ENCODE measurements at places on chromosomes 13 and 19.
A peak's percentile ranks its signal among the peaks of the same experiment; 100 is the strongest.

DNA sequence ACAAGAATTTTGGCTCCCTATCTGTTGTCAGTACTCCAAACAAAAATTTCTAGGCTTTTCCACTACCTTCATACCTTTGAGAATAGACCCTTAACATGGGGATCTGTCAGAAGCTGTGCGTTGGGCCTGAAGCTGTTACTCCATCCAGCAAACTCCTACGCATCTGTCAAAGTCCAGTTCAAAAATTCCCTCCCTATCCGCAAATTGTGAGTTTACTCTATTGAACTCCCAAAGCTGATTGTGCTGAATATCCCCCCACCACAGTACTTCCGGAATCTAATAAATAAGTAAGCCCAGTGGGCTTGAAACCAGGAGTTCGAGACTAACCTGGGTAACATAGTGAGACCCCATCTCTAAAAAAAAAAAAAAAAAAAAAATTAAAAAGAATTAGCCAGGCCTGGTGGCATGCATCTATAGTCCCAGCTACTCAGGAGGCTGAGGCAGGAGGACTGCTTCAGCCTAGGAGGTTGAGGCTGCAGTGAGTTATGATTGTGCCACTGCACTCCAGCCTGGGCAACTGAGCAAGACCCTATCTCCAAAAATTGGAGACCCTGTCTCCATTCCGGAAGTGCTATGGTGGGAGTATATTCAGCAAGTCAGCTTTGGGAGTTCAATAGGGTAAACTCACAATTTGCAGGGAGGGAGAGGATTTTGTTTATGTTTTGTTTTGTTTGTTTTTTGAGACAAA, 930 bp upstream of the FBN3 start:
- no peak for DNase-seq

GRCh38 chr19:52397310-52398080, at the start of gene ZNF528:
Gene ZNF528, plus strand, starts transcription at chr19:52397849. Its CDS starts 4,165 bp downstream, at chr19:52402014.
- DNase-seq = peak; percentile 97

- DNase-seq = no peak
Measured at GRCh38 chr19:41309180-41310032, 566 bp upstream of the CCDC97 start.

GRCh38 chr19:46714444-46715106, 2.3 kb downstream of the PRKD2 start:
- no peak for DNase-seq

- DNase-seq = no peak
Measured at GRCh38 chr13:76799696-76800095, 86.5 kb downstream of the KCTD12 start.

- no peak for DNase-seq
Measured at GRCh38 chr19:36265064-36265463, 50.2 kb downstream of the ZNF146 start.

- no peak for DNase-seq
Measured at GRCh38 chr19:6734096-6734696, 3.2 kb downstream of the GPR108 start.

DNA sequence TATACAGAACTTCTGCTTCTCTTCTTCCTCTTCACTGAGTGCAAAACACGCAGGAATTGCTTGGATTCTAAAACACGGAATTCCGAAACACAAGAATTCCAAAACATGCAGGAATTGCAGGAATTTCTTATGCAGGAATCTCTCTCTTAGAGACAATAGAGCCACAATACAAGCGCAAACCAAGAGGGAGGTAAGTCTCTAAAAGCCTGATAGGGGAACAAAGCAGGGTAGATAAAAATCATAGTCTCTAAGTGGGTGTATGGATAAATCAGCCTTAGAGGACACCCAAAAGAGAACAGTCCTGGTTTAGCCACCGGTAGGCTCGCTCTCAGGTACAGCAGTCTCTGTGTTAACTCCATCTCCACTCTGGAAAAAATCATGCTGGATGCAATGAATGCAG, 112.9 kb downstream of the LHFPL6 start:
- no peak for DNase-seq

DNA sequence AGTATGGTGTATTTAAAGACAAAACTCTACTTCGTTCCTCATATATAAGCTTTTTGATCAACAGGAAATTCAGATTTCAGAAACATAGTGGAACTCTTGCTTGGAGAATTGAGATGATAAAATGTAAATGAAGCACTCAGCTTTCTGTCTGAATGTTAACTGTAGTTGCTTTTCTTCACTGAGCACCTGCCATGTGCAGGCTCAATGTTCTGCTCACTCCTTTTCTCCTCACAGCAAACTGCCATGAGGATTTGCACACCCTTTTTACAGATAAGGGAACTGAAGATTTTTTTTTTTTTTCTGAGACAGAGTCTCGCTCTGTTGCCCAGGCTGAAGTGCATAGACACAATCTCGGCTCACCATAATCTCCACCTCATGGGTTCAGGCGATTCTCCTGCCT, 28.0 kb upstream of the FOXO1 start:
- DNase-seq = no peak

GRCh38 chr19:19098084-19098702, 34.4 kb downstream of the SLC25A42 start:
- no peak for DNase-seq

- DNase-seq = no peak
Measured at GRCh38 chr13:78364711-78365110, 238.6 kb downstream of the POU4F1 start.

GRCh38 chr19:50720921-50721381, 1.3 kb upstream of the SHANK1 start:
- DNase-seq = no peak

DNA sequence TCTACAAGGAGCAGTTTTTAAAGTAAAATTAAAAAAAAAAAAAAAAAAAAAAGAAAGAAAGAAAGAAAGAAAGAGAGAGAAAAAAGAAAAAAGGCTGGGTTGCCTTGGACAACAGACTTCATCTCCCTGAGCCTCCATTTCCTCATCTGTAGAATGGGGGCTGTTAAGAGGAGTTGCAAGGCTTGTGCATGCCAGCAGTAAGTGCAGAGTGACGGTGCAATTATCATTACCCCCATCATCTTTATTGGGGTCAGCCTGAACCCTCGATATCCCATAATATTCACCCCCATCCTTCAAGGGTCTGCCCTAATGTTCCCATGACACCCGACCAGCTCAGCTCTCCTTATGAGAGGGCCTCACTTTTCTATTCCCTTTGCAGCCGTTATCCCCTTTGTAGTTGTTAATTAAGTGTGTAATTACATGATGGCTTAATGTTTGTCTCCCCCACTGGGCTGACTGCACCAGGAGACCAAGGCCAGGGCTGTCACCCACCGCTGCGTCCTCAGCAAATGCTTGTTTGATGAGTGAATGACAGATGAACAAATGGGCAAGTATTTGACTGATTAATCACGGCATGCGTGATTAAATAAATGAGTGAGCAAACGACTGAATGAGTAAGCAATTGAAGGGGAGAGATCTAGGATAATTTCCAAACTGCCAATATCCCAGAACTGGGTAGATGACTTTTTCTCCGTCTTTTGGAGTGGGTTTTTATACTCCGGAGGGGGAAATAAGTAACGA, 10.1 kb downstream of the FOSB start:
- DNase-seq = no peak

GRCh38 chr13:112177450-112178288, 110.7 kb downstream of the SOX1 start:
- DNase-seq = no peak

DNA sequence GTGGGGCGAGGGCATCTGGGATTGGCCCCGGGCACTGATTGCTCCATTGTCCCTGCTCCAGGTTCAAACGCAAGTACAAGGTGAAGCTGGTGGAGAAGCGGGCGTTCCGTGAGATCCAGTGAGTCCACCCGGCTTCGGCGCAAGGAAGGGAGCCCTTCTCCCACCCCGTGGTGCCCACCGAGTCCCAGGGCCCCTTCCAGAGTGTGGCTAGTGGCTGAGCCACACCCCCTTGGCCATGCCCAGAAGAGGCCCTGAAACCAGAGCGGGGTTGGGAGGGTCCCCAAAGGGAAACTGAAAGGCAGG, 11.2 kb downstream of the NOP53 start:
- DNase-seq = no peak

DNA sequence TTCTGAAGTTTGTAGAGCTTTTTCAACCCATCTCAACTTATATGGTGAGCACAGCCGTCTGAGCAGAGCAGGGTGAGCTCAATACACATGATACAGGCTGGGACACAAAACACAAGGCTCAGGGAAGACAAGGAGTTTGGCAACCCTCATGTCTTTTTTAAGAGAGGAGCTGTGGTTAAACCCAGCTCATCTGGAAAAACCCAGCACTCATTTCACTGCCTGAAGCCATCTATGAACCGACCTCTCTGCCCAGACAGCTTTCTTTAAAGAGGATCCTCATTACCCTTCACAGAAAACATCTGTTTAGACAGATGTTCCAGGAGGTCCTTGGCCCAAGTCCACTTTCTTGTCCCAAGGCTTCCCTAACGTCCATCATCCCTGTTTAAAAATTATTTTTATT, 170.0 kb upstream of the TSHZ3 start:
- DNase-seq = no peak

DNA sequence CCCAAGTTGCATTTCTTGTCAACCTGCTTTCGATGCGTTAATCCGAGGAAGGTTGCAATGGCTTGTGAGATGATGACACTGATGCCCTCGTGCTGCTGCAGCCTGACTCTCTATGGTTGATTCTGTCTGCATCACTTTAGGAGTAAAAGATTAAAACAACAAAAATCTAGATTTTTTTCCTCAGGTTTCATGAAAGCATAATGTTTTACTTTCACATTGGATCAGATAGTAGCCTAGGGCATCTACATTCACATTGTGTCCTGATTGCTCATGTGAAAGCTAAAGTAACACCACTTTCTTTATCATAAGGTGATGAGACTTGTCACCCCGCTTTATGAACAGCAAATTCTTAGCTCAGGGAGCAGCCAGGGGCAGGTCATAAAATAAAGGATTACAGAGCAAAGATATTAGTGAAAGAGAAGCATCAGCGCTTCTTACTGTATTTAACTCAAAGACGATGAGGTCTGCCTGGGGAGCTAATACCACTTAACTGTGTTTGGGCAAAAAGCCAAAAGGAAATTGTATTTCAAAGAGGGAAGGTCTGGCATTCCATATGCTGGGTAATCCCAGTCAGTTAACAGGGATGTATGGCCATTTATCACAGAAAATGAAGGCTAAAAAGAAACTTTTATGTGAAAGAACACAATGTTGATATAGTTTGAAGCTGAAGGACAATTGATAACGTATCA, 270.5 kb downstream of the GPC6 start:
- no peak for DNase-seq

- no peak for DNase-seq
Measured at GRCh38 chr19:42872608-42873007, 6.9 kb downstream of the PSG1 start.
